ENCODE measurements at places on chromosomes 12 and 14. TPM values are rescaled to one million over a fixed set of nuclear protein-coding genes. Genes with fewer than 3 reads are reported as not detected.

- no peak for DNase-seq
Measured at GRCh38 chr14:87800216-87800615, 192.8 kb downstream of the GALC start.

DNA sequence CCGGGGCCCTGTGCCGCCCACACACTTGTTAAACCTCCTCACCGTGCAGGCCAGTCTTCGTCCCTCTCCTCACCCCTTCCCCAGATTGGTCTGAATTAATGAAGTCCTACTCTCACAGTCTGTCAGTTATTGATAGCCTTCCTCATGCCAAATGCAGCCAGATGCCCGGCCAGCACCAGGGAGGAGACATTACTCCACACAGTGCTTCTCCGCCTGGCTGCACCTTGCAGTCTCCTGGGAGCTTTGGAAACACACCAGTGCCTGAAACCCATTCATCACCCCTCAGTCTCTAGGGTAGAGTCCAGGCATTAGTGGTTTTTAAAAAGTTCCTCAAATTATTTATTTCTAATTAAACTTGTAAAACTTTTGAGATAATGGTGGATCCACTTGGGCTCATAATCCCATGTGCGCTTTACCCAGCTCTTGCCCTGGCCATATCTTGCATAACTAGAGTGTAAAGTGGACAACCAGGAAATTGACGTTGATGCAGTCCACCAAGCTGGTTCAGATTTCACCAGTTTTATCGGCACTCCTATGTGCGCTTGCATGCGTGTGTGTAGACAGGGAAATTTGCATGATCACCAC lies 38.2 kb upstream of the TSPAN9 start:
- DNase-seq, result no peak

The CCDC175 gene
- not detected for total RNA-seq

GRCh38 chr12:109126784-109127183 lies 10.4 kb downstream of the ACACB start:
- no peak for DNase-seq

DNA sequence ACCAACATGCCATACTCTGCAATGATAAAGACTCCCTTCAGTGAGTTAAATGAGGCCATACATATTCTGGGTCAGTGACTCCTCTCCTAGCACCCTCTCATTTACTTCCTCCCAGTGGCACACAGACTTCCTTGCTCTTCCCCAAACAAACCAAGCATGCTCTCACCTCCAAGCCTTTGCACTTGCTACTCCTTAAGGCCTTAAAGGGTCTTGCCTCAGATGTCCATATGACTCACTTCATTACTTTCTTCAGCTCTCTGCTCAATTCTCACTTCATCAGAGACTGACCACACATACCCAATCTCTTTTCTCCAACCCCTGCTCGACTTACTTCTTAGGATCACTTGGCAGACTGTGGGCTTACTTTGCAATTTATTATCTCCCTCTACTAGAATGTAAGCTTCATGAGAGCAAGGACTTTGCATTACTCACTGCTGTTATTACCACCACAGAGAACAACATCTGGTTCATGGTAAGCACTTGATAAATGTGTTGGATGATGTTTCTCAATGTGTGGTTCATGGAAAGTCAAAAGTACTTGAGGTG lies 22.8 kb downstream of the DDX24 start:
- no peak for DNase-seq

The NID2 gene
- 12.6 TPM for total RNA-seq

- DNase-seq, result no peak
Measured at GRCh38 chr14:103149351-103150237, 26.3 kb downstream of the TNFAIP2 start.

DNA sequence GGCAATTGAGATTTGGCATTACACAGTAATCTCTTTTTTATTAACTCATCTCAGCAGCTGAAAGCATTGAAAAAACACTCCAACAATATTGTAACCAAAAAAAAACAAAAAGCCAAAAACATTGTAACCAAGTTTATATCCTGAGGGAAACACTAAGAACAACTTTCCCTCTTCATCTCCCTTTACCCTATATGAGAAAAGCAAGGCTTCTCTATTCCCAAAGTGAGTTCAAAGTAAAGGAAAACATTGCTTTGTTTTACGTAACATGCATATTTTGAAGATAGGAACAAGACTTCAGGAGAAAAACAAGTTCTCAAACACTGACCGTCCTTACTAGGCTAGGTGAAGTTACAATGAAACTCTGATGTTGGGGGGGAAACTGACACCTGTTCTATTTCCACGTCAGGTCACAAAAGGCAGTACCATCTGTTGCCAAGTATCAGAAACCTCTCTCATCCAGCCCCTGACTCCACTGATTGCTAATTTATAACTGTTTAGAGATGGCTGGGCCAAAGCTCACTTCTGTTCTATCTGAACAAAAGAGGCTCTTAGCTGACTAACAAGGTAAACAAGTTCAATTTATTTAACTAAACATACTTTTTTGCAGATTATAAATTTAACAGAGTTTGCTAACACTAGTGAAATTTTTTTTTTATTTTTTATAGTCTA lies 67.9 kb upstream of the PLXNC1 start:
- no peak for DNase-seq

GRCh38 chr14:72892879-72893635 lies 844 bp downstream of the DPF3 start:
- peak; percentile 65 for DNase-seq

GRCh38 chr14:22544881-22545420 lies 44.1 kb downstream of the DAD1 start:
- peak; percentile 67 for DNase-seq

DNA sequence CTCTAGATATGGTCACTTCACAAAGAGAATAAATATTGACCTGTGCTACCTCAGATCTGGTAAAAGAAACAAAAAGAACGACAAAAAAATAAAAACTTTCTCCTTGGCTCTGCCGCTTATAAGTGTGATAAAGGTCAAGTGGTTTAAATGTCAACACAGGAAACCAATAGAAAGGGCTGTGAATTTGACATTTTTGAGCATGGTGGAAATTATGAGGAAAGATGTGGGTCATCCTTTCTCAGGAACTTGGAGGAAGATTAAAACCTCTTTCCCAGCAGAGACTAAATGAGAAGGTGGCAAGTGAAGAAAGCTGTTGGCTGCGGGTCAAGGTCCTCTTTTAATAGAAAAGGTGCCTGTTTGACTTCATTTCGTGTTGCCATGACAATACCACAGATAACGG lies 28.2 kb downstream of the TESPA1 start:
- DNase-seq, result no peak

DNA sequence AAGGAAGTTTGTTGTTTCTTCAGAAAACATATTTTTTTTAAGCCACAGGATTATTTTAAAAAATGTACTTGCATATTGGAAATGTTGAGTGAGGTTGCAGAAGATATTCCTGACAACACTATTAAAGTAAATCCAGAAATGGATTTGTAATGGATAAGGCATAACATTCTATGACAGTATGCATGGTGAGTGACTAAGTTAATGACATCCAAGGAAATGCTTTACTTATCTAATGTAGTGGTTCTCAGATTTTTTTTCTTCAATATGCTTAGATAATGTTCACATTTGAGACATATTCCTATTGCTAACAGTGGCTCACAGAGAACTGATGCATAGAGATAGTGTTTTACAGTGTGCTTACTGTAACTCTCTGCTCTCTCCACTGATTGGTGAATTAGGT lies 49.4 kb downstream of the ZDHHC17 start:
- no peak for DNase-seq

GRCh38 chr14:102209224-102209966 lies 69.7 kb downstream of the WDR20 start:
- peak; percentile 28 for DNase-seq

- no peak for DNase-seq
Measured at GRCh38 chr14:99698236-99698635, 14.1 kb downstream of the CYP46A1 start.

DNA sequence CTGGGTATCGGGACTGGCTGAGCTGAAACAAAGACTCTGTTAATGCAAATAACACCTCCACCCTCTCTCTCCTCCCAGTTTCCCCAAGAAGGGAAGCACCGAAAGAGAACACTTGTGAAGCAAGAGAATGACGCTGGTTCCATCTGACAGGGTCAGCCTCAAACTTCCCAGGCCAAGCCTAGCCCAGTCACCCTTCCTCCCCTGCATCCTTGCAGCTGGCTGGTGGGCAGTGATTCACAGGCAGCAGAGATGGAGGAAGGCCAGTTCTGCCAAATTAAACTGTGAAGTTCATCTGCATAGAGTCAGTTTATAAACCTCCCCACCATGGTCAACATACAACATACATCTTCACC lies 2.8 kb downstream of the LRRC74A start:
- DNase-seq, result no peak

DNA sequence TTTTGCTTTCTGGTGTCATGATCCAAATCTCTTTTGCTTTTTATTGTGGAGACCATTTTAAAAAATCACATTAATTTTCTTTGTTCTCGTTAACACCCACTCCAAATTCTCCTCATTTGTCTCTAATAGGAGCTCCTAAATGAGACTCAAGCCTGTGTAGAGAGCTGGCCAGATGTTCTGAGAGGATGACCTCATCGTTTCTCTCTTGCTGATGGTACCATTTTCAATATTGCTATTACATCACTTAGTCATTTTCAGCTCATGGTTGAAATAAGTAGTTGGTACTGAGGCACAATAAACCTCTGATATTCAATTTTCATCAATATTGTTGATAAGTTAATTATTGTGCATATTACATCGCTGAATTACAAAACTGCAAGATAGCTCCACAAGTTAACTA lies 31.5 kb downstream of the SPTB start:
- no peak for DNase-seq

The KCNA1 gene
- total RNA-seq, result not detected

DNA sequence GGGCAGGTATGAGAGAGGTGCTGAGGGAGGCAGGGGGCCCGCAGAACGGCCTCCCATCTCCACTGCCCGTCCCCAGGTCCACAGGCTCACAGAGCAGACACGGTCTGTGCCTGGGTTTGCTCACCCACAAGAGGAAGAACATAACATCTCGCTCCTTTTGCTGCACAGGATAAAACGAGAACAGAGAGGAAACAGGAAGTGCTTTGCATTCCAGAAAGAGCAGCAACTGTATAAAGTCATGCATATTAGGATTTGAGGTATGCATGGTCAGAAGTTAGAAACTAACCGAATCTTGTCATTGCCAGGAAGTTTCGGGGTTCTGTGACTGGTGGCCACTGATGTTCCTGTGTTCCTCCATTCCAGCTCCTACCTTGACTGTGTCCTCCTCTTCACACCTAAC lies 25.0 kb downstream of the NTF3 start:
- peak; percentile 47 for DNase-seq

GRCh38 chr12:124637581-124637981 lies 70.2 kb upstream of the NCOR2 start:
- DNase-seq, result no peak

The PIANP gene
- total RNA-seq, result 0.80 TPM

DNA sequence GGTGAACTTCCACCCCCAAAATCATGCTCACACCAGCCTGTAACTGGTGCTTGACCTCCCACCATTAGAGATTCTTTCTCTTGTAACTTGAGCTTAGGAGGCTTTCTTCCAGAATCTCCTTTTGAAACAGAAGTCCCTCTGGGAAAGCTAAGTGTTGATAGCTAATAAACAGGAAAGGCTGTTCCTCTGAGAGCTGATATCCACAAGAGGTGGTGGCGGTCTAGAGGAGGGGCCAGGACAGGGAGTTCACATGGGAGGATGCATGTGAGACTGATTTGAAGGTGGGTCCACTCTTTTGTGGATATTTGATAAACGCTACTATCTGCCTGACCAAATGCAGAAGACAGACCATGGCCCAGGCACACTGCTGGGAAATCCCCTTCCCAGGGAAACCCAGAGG lies 10.2 kb upstream of the PRMT8 start:
- DNase-seq, result no peak

- DNase-seq, result no peak
Measured at GRCh38 chr12:100795174-100795799, 711 bp downstream of the ANO4 start.

The MANSC4 gene
- total RNA-seq, result not detected

- DNase-seq, result no peak
Measured at GRCh38 chr14:100629696-100630095, 42.5 kb upstream of the BEGAIN start.

GRCh38 chr12:54870048-54870447 lies 15.7 kb downstream of the MUCL1 start:
- DNase-seq, result no peak

The SLC5A8 gene
- not detected for total RNA-seq

DNA sequence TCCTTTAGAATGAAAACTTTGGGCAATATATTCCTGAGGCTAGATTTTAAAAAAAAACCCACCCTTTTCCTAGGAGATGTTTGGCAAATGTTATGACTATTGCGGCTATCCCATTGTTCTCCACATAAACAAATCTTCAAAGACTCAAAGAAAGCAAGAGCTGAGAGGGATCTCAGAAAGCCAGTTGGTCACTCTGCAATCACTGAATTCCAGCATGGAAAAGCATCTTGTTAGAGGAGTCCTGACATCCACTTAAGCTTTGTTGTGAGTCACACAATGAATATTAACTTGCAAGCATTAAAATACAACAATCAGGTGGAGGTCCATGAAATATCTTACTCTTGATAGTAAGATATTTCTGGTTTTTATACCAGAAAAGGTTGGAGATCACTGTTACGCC lies 11.0 kb upstream of the PTPRB start:
- no peak for DNase-seq

The DAAM1 gene
- 10.8 TPM for total RNA-seq

All from A673 (cell line).